ENCODE measurements at places on chromosomes 2 and 18.

DNA sequence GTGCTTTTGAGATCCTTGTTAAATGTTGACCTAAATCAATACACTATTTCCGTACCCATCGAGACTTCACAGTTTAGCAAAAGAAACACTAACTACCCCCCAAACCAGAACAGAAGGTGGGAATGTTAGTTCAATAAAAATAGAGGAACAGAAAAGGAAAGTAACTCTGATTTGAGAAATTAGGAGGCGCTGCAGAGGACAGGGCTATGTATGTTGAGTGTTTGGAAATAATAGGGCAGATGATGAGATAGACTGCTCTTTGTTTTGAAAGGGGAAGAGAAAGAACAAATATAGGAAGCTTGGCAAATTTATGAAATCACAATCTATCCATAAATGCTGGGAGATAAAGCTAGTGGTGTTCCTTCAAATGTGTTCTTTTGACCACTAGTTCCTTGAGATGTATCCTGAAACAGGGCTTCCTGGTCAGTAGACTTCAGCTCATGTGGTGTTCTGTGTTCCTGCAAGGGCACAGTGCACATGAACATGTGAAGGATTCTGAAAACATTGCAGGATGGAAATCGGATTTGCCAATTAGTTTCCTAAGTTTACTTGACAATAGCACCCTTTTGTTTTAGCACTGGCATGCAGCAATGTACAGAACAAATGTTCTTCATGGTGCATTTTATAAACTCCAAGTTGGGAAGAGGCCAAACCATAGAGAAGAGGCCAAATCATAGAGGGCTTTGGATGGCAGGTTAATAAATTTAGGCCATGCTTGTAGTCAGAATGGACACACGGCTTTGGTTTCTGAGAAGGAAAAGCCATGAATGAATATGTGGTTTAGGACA is 39.8 kb downstream of the RHBDD1 start:
- DNase-seq, result no peak

- DNase-seq, result no peak
Measured at GRCh38 chr2:29698216-29698615, 223.2 kb downstream of the ALK start.

GRCh38 chr2:150030436-150031190 is 443.0 kb upstream of the MMADHC start:
- no peak for DNase-seq

DNA sequence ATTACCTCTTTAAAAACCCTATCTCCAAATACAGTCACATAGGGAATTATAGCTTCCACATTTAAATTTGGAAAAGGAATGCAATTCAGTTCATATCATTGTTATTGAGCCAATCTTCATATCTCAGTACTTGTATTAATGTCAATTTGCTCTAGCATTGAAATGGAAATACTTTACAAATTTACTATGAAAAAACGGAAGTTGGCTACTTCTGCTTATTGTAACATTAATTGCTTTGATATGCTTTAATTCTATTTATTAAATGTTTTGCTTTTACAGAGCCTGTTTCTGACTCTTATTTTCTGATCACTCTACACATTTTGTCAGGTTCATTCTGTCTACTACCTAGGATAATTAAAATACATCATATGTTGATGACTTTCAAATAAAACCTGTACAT is 412.6 kb downstream of the KCNJ3 start:
- no peak for DNase-seq

DNA sequence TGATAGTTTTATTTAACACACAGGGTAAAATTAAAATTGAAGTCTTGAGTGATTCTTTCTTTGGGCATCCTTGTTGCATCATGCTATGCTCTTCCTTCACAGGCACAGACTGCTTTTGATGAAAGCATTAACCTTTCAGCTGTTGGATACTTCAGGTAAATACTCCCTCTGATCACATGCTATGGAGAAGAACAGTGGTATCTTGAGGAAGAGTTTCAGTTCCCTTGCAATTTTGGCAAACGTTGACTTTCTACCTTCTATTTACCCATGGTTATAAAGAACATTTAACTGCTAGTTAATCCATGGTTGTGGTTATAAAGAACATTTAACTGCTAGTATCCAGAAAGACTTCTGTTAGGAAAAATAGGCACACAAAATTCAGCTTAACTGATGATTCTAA is 75.7 kb downstream of the AOX1 start:
- no peak for DNase-seq

DNA sequence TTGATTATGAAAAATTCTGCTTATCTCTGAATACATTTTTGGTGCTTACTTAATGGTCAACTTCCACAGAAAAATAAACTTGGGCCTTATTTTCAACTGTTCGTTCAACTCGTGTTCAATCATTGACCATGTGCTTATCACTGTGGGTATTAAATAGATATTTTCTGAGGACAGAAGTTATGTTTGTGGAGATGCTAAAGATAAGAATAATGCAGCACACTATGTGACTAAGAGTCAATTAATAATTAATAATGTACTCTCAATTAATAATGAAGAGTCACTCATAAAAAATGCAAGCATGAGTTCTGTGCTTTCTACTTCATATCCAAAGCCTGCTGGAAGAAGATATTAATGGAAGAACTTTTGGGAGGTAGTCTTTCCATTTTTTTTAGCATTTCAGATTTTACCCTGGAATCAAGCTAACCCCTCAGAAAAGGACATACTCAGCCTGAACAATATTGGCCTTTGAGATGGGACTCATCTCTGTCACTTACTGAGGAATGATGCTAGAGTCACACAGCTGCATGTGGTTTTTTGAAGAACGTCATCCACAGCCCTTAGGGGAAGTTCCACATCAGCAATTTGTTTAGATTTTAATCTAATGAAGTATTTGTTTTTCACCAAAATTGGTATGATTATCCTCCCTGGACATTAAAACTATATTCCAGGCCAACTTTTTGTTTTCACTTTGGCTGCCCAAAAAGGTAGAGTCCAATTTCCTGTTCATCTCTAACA is 191.9 kb upstream of the CRIM1 start:
- no peak for DNase-seq

DNA sequence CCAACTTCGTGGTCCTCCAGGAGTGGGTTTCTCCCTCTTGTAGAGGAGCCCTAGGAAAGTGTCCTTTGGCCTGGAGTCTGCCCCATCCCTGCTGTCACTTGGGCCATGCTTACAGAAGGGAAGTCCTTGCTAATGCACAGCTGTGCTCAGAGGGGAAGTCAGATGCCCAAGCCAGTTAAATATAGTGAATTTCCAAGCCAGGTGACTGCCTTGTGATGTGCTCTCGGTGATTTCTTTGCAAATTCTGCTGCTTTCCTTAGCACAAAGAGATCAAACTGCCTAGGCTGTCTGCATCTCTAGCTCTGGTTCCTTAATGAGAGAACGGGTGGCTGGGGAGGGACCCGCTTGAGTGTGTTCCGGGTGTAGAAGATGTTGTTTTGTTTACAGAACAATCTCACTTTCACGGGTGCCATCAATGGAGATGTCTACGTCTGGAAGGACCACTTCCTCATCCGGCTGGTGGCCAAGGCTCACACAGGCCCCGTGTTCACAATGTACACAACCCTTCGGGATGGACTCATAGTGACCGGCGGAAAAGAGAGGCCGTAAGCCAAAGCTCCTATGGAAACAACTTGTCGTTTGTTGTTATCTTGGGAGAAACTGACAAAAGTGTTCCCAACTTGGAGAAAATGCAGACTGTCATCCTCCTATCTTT is 91.4 kb downstream of the RTN4 start:
- DNase-seq, result no peak

GRCh38 chr2:226792155-226792881 is 7.3 kb downstream of the IRS1 start:
- DNase-seq, result no peak

GRCh38 chr18:25594351-25594750 is 242.4 kb upstream of the ZNF521 start:
- DNase-seq, result no peak

DNA sequence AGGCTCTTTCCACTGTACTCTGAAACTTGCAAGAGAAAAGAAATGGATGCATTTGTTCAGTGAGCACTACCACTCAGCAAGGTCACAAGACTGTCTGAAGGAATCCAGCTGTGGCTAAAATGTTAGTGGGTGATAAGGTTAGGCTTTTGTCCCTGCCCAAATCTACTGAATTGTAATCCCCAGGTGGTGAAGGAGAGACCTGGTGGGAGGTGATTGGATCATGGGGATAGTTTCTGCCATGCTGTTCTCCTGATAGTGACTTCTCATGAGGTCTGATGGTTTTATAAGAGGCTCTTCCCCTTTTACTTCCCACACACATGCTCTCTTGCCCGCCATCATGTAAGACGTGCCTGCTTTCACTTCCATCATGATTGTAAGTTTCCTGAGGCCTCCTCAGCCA is 68.2 kb downstream of the ZNF385B start:
- DNase-seq, result no peak

- no peak for DNase-seq
Measured at GRCh38 chr18:44855681-44856080, 175.0 kb downstream of the SETBP1 start.

DNA sequence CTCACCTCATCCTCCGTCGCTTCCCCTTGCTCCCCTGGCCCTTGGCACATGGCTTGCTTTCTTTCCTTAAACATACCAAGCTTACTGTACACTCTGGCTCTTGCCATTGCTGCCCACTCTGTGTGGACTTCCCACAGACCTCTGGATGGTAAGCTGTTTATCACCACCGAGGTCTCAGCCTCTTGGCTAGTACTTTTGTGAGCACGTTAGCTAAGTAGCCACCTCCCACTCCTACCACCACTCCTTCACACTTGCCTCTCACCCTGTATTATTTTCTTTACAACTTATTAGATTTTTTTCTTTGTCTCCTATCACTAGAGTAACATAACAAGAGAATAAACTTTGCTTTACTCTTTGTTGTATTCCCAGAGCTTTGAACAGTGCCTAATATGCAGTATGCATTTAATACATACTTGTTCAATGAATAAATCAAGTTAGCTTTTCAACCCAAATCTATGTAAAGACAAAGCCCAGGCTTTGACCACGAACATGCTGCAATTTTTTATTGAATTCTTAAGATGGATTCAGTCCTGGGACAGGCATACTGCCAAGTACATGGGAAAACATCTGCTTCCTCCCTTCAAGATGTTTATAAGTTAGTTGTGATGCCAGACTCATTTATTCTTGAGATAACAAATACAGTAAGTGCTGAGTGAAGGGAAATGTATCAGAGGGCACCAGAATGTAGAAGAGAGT is 25.0 kb upstream of the MSGN1 start:
- no peak for DNase-seq

- DNase-seq, result no peak
Measured at GRCh38 chr2:140892911-140893637, 1237.7 kb downstream of the LRP1B start.

GRCh38 chr2:135585586-135585985 is 54.3 kb downstream of the R3HDM1 start:
- DNase-seq, result no peak

- DNase-seq, result no peak
Measured at GRCh38 chr2:36949845-36950244, 16.5 kb downstream of the STRN start.

DNA sequence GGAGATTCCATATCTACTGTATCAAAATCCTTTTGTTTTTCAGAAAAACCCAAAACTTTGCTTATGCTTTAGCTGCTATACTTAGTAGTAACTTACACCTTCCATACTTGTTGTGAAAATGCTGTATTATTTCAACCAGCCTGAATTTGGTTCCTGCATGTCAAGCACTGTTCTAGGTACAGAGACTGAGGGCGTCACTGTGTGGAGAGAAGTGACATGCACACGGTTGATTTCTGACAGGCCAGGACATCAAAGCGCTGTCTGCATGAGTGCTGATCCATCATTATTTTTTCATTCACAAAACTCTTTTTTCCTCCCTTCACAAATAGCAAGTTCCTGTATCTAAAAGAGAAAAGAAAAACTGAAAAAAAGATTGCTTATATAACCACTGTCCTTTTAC is 31.6 kb downstream of the TRAPPC12 start:
- no peak for DNase-seq

DNA sequence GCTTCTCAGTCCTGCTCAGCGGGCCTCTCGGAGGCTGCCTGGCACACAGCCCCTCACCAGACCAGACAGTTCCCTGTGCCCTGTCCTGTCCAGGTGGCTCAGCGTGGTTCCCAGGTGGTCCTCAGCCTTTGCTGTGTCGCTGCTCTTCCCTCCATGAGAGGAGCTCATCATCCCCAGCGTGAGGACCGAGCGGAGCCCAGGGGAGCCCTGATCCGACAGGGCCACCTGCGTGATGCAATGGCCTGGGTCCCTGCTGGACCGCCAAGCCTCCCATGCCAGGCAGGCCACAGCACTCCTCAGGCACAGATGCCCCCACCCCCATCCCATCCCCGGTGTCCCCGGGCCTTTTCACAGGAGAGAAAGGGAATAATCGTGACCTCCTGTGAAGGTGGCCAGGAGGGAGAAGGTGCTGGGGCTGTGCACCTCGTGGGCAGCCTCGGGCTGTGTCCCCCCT is 4.3 kb downstream of the GPC1 start:
- no peak for DNase-seq

DNA sequence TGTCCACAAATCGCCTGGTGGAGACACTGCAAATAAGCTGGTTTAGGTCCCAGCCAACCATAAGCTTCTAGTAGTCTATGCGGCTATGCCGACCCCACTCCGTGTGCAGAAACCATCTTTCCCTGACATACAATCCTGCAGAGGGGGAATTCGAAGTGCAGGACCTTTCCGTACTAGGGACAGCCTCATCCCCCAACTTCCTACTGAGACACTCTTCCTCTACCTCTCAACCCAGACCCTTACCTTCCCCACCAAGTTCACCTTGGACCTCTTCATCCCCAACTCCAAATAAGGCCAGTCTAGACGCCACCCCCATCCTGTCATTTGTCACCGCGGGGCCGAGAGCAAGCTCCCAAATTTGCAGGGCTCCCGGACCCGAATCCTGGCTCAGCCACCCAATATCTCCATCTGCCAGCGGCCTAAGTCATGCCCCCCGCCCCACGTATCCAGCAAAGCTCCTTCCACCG is 496 bp downstream of the SUCLG1 start:
- DNase-seq, result peak; percentile 4

- DNase-seq, result no peak
Measured at GRCh38 chr2:138275881-138276280, 225.7 kb upstream of the SPOPL start.

DNA sequence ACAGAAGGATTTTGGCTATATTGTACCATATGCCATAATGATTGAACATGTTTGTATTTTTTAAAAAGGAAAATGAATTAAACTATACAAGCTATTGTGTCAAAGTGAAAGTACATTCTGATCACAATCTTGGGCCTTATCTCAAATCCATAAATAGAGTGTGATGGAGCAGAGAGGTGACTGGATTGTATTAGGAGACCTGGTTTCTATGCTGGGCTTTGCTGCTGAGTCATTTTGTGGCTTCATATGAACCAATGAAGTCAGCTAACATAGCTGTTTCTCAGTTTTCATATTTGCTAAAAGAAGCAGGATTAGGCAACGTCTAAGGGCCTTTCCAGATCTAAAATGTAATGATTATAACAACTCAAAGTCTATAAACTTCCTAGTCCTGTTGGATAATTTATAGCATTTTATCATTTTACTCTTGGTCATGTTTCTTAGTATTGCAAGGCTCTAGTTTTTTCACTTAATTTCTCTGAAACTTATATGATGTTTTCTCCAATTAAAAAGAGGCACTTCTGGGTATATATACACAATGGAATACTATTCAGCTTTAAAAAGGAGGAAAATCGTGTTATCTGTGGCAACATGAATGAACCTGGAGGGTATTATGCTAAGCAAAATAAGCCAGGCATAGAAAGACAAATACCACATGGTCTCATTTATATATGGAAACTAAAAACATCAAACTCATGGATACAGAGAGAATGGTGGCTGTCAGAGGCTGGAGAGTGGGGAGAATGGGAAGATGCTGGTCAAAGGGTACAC is 112.3 kb downstream of the MEP1B start:
- DNase-seq, result no peak

- no peak for DNase-seq
Measured at GRCh38 chr2:27829791-27830190, 58.3 kb downstream of the MRPL33 start.

- DNase-seq, result no peak
Measured at GRCh38 chr2:16330982-16331381, 334.7 kb downstream of the CYRIA start.

Measured in effector CD4-positive, alpha-beta T cell (primary cell).